ENCODE measurements at places on chromosomes 7 and 10.

DNA sequence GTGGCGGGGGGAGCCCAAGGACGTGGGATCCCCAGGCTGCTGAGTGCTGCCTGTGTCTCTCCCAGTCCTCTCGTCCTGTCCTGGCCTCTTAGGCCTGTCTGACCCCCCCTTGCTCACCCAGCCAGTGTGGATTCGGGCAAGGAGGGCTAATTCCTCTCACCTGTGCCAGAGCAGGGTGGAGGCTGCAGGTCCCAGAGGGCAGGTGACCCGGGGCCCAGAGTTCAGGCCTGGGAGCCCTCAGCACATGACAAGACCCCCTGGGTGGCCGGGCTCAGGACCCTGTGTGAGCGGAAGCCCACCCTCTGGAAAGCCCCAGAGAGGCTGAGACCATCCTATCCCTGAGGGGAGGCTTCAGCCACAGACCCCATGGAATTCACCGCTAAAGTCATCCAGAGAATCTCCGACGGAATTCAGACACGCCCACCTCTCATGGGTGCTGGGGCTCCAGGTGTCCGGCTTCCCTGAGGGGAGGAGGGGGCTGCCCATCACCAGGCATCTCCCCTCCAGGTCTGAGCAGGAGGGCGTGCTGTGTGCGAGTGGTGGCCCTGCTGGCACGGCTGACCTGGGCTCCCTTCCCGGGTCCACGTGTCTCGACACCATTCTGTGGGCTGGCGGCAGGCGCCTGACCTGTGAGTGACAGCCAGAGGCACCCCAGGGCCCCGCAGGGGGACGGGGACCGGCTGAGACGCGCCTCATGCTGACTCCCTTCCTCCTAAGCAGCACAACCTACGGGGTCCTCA, 5.0 kb downstream of the KNDC1 start:
- no peak for DNase-seq

DNA sequence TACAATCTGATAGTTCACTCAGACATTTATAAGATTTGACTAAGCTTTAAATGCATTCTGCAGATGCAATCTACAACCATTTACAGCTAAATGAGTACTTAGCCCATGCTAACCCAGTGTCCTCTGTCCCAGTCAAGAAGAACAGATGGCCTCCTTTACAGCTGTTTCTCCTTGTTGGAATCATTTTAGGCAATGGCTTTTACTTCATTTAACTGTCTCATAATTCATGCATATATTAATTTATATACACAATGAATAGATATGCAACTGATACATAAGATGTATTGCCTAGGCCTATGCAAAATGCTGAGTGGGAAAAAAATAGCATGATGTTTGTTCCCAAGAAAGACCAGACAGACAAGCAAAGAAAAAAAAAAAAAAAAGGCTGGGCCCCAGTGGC, 82.2 kb downstream of the TSPAN12 start:
- no peak for DNase-seq

- DNase-seq, result no peak
Measured at GRCh38 chr7:96216373-96216772, 105.5 kb downstream of the SLC25A13 start.

- DNase-seq, result peak; percentile 41
Measured at GRCh38 chr7:141752634-141753033, 11.3 kb upstream of the TAS2R3 start.

DNA sequence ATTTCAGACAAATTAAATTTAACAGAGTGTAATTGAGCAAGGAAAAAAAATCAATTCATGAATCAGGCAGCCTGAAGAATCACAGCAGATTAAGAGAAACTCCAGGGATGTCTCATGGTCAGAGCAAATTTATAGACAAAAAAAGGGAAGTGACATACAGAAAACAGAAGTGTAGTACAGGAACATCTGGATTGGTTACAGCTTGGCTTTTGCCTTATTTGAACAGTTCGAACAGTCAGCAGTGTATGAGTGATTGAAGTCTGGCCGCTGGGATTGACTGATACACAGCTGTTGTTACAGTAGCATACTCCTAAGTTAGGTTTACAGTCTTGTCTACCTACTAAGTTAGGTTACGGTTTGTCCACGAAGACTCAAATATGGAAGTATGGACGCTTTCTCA, 255.3 kb downstream of the HPSE2 start:
- DNase-seq, result peak; percentile 4

- no peak for DNase-seq
Measured at GRCh38 chr7:323410-323809, 33.4 kb downstream of the FOXL3 start.

GRCh38 chr10:48804740-48805182, 120.1 kb downstream of the WDFY4 start:
- DNase-seq, result peak; percentile 64

DNA sequence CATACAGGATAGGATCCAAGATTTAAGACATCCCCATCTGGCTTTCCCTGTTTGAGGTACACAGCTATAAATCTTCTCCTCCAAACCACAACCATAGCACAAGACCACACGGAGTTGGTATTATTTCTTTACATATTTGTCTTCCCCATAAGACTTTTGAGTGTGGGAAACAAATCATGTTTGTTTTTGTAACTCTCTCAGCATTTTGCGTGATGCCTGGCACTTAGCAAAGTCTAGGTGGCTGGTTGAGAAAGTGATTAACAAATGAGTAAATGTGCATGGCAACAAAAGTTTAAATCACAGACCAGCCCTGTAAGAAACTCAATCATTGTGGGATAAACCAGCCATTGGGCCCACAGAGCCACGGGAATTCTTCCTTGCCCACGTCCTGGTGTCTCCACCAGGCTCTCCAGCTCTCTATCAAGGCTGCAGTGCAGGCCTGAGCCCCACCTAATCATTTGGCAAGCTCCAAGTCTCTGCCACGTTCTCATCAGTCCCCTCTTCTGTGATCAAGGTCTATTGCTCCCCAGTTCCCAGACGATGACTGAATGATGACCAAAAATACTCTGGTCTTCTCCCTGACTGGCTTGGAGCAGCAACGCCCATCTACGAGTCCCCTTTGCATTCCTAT, 317.8 kb downstream of the TNS3 start:
- DNase-seq, result no peak

- DNase-seq, result no peak
Measured at GRCh38 chr10:114385557-114385956, 18.7 kb downstream of the AFAP1L2 start.

Data from common myeloid progenitor, CD34-positive (primary cell).